ENCODE measurements at places on chromosomes 6 and 20.

- DNase-seq = no peak
Measured at GRCh38 chr20:20454850-20455627, 87.1 kb downstream of the INSM1 start.

GRCh38 chr6:4814212-4814611, 38.0 kb downstream of the CDYL start:
- no peak for DNase-seq

- no peak for DNase-seq
Measured at GRCh38 chr6:5125152-5126006, 40.2 kb downstream of the PPP1R3G start.

DNA sequence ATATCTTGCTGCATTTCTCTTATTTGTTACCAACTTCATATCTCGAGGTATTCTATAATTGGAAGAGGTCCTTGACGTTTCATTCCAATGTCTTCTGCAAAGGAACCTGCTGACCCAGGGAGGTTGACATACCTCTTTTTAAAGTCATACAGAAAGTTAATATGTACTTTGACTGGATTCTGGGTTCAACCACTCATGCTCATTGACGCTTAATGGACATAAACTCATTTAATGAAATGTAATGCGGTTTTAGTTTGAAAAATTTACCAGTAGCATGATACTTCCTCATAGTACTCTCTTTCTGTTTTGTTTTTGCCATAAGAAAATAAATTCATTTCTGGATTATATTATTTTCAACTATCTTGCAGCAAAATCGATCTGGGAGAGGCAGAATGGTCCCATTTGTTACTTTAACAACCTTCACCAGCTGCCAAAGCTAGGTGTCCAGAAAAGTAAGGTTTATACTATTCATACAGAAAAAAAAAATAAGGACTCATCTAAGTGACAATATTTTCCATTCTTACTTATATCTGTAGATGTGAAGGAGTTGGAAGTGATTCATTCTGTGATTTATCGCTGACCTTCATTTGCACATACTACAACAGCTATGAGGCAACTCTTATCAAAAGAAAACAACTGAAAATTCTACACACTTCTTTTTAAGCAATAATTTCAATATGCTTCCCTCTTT, 101.6 kb downstream of the ATXN1 start:
- no peak for DNase-seq

Measured in stimulated activated CD8-positive, alpha-beta memory T cell treated with anti-CD3 and anti-CD28 coated beads, Interleukin-7, amount 100 ng/mL, for 4 hours (primary cell).